ENCODE measurements at places on chromosomes 12 and 14. TPM values are rescaled to one million over a fixed set of nuclear protein-coding genes. Genes with fewer than 3 reads are reported as not detected.

DNA sequence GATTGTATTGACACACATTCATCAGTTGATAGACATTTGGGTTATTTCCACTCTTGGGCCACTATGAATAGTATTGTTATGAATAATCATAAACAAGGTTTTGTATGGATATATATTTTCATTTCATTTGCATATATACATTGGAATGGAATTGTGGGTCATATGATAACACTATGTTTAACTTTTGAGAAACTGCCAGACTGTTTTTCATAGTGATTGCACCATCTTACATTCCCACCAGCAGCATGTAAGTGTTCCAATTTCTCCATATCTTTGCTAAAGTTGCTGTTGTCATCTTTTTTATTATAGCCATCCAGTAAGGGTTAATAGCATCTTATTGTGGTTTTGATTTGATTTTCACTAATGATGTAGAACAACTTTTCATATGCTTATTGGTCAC, 198.5 kb upstream of the PPFIA2 start:
- no peak for DNase-seq

GYS2 gene
- not detected for total RNA-seq

DNA sequence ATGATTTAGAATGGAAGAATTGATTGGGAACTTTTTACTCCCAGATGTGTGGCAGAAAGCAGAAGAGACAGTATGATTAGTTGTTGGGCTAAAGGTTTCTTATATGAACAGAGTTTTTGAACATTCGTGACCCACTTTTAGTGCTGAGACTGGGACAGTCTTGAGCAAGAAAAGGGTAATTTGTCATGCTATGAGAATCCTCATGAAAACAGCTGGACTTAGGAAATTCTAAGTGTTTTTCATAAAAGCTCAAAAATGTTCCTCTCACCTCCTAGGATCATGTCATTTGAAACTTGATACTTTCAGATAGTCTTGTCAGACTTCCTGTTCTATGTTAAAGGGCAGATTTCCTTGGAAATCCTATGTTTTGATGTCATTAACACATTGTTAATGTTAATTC, 86.1 kb downstream of the MGAT4C start:
- DNase-seq, result no peak

GRCh38 chr14:80447392-80447791, 236.1 kb upstream of the DIO2 start:
- DNase-seq, result no peak

Data from frontal cortex (tissue), 4 donors.